ENCODE measurements at places on chromosomes 3 and 15.
A peak's percentile ranks its signal among the peaks of the same experiment; 100 is the strongest.

DNA sequence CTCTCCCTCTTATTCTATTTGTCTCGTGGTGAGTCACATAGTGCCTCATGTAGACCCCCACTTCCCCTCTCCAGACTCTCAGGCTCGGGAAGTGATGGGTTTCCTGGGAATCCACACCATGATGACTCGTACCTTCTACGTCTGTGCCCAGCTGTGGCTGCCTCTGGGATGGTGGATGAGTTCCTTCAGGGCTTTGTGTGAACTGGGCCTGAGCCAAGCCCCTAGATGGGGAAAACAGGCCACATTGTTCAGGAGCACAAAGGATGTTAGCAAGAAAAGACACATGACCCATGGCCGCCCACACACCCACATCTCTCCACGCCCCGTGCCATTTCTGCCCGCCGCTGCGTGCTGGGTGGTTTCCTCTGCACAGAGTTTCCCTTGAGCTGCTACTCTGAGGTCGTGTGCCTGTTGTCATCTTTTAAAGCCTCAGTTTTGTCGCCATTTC lies 10.5 kb downstream of the ISG20 start:
- DNase-seq = peak; percentile 92

- DNase-seq = no peak
Measured at GRCh38 chr3:54773271-54773670, 154.6 kb downstream of the LRTM1 start.

DNA sequence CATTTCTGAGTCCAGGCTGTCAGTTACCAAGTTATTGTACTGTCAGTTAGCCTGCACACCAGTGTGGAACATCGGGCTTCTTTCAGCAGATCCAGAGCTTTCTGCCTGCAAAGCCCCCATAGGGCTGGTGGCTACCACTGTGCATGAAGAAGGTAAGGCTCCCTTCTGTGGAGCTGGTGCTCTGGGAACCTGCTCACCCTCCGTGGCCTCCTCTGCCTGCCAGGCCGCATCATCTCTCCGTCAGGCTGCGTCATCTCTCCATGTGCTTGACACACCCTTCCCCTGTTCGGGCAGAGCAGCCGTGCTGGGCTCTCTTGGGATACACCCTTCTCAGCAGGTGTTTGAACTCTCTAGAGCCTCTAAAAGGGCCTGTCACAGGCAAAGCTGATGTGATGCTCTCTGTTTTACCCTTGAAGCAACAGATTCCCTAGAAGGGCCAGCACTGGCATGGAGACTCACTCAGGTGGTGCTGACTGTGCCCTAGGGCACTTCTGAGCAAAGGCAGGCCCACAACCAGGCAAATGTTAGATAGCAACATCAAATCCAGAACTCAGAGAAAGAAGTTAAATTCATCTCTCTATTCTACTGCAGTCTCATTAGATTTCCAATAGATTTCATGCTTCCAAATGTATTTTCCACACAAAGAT lies 261.1 kb downstream of the EPHB1 start:
- no peak for DNase-seq

DNA sequence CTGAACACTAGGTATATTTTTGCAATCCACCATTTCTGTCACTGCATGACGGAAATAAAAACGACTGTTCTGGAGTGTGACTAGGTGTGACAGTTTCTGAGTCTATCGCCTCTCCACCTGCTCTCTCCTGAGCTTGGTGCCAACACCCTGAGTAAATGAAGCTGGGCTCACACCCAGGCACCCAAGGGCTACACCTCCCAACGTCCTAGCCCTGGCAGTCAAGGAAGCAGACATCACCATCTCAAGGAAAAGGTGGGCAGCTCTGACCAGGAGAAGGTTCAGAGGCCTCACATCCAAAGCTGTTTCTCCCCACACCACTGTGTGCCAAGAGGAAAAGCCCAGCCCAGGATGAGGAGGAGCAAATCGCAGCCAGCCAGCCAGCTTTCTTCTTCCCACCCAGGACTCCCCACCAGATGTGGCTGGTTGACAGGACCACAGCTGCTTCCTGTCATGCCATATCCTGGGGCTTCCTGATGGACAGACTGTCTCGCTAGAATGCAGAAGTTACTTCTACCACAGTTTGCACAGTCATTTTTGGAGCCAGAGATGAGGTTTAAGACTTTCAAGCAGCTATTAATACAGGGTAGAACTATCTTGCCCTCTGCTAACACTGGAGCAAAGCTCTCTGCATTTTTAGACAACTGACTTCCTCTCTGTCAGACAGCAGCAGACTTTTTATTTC lies 3.3 kb downstream of the SCAMP2 start:
- no peak for DNase-seq

- DNase-seq = no peak
Measured at GRCh38 chr15:45307230-45307924, 55.3 kb downstream of the SLC28A2 start.

DNA sequence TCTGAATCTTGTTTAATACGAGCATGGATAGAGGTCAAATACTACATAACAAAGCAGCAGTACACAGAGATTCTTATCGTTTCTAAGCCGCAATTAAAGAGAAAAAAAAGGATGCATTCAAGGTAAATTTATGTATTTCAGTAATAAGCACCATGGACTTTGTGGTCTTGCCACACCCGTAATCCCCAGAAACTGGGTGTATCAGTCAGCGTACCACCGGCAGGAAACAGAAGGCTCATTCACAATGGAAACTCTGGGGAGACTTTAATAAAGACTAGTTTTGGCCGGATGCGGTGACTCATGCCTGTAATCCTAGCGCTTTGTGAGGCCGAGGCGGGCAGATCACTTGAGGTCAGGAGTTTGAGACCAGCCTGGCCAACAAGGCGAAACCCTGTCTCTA lies 81.9 kb upstream of the ZNF280D start:
- DNase-seq = no peak

- no peak for DNase-seq
Measured at GRCh38 chr3:47568901-47569300, 9.8 kb downstream of the CSPG5 start.

DNA sequence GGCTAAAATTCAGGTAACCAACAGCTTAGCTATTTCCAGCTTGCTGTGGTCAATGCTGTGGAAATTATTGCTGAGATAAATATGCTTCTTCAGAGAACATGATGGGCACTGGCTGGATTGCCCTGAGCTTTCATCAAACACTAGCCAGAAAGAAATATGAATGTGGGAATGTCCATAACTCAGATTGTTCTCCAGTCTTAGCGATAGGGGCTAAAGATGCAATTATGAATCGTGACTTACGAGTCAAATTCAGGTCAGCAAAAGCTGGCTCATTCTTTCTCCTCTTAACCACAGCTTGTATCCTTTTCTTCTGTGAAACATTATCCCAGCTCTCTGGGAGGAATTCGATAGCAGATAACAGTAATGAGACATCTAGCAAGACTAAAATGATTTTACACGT lies 307.6 kb downstream of the RYR3 start:
- no peak for DNase-seq

- no peak for DNase-seq
Measured at GRCh38 chr3:187698499-187699399, 3.6 kb downstream of the RTP2 start.

DNA sequence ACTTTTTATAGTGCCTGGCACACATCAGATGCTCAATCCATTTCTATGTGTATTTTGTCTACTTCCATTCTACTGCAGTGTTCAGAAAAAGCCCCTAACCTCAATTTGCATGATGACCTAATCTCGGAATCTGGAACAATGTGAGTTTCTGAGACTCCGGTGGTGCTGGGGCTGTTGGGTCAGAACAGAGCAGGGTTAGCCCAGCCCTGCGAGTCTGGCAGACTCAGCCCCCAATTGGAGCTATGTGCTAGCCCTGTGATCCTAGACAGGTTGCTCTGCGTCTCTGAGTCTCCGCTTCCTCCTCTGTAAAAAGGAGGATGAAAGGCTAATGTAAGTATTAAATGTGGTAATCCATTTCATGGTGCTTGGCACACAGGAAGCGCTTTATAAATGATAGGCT lies 95.0 kb upstream of the ICE2 start:
- DNase-seq = no peak

DNA sequence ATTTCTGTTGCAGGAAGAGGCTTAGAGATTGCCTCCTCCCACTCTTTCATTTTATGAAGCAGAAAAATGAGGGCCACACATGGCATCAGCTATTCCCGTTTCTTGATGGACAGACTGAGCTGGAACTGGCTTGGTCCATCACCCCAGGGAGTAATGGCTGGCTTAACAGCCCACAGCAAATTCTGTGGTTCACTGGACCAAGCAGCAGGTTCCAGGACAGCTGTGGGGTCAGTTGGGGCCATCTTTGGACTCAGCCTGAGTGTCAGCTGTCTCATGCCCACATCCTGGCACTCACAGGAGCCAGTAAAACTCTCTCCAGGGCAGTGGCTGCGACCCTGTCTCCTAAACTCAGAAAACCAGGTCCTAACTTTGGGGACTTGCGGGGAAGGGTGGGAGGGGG lies 36.5 kb downstream of the ZDHHC19 start:
- DNase-seq = no peak

GRCh38 chr15:79427781-79428598 lies 4.1 kb upstream of the MINAR1 start:
- DNase-seq = no peak

DNA sequence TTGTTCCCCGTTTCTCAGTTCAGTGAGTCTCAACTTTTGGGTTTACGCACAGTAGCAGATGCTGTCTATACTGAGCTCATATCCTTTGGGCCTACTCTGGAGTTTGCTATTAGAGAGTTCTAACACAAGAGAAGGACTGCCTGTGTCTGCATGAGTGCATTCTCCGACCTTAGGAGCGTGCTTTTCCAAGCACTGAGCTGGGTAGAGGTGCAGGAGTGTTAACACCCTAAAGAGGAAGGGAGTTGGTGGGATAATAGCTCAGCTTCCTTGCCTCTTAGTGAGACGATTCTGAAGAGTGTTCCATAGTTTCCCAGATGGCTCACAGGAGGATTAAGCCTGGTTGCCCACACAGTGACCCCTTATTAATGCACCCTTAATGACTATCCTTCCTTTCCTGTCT lies 6.9 kb upstream of the OXSR1 start:
- DNase-seq = no peak

- peak; percentile 17 for DNase-seq
Measured at GRCh38 chr3:56370991-56371775, 97.1 kb downstream of the ERC2 start.

- DNase-seq = peak; percentile 48
Measured at GRCh38 chr15:34754674-34755418, at the start of gene GJD2. Gene GJD2 (minus strand): TSS chr15:34754998. CDS start chr15:34754488, 510 bp downstream.

DNA sequence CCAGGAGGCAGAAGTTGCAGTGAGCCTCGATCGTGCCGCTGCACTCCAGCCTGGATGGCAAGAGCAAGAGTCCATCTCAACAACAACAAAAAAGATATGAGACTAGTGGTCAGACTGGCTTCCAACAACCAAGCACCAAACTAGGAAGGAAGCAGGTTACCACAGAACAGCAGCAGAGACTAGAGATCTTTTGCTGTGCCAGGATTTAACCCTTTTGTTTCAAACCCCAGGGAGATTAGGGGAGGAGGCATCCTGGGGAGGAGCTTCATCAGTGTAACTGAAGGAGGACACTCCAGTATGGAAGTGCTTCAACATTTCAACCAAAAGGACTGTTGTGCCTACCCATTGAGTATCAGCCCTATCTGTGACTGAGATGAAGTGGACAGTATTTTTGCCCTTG lies 240.3 kb downstream of the ZIC1 start:
- DNase-seq = no peak

GRCh38 chr3:174294616-174295015 lies 564.5 kb upstream of the NAALADL2 start:
- no peak for DNase-seq

DNA sequence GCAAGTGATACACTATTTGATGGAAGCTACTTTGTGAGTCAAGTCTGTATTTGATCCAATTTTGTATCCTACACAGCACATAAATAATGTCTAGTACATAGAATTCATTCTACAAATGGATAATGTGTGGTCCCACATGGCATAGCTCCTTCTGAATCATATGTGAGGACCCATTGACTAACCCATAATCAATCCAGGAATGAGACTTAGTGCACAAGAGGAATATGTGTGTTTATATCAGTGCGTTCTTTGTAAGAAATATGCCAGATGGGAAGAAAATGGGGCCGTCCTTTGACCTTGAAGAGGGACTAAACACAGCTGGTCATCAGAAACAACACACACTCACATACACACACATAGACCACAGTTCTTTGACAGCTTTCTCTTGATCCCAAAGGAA lies 282.7 kb upstream of the SEMA6D start:
- DNase-seq = no peak

DNA sequence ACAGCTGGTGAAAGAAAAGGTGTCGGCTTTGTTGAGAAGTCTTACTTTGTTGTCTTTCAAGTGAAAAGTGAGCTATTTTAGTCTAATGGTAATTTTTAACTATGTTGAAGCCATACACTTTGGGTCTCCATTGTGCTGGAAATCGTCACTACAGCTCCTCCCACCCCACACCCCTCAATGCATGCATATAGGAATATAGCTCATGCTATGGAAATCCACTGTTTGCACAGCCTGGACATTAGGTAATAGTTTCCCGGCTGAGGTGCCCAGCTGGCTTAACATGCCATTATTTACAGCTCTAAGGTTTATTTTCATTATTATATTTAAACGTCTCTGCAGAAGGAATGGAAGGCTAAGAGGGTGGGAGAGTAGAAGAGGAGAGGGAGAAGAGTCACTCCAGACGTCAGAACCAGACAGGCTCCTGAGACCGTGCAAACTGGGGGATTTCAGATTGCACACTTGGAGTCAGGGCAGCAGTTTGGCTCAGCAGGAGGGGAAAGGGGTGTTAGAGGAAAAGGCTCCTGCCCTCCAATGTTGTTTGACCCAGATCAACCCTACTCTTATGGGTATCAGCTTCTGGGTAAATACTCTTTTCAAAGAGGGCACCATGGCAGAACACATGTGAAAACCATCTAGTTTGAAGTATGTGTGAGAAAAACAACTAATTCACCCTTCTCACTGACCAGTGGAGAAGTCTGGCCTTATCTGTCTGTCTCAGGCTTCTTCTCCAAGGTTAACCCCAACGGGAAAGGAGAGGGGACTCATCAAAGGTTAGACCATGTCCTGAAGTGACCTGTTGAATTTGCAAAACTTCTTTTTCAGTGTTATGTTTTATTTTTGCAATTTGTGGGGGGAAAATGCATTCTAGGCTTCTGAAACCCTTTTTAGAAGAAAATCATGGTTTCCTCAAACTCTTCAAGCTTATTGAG lies 218.7 kb upstream of the CTDSPL start:
- no peak for DNase-seq

DNA sequence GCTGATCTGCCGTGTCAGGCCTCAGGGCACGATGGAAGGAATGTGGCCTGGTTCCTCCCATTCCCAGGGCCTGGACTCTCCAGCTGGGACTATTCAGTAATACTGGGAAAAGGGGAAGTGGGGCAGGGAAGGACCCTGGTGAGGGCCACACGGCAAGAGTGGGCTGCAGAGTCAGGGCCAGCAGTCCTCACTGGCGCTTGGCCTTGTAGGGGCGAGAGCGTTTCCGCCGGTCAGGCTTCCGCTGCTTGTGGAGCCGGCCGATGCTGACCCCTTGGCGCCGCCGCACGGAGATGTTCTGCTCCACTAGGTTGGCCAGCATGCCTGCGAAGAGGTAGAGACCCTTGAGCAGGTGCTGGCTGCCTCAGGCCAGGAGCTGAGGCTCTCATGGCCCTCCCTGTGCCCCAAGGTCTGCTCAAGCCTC lies 42.8 kb downstream of the SEMA3G start:
- DNase-seq = no peak

All from head of caudate nucleus (tissue), 42 donors.